ENCODE measurements at places on chromosomes 12 and 14.

DNA sequence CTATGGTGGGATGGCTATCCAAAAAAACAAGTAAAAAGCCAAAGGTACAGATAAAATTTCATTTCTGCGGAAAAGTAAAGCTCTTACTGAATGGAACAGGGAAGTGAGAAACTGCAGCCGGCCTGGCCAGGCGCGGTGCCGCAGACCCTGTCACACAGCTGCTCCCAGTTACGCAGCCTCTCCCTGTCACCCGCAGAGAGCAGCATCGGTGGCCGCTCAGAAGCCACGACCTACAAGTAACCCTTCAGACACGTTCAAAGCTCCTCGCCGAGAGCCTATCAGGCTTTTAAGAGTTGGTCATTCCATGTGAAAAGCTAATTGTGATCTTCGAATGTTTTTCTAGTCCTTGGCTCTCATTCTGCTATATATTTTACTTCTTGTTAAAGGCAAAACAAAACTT, 11.0 kb upstream of the ANKLE2 start:
- DNase-seq: no peak

GRCh38 chr14:87483271-87484260, 509.4 kb downstream of the GALC start:
- DNase-seq: no peak

GRCh38 chr12:62865937-62866336, 69.0 kb downstream of the PPM1H start:
- DNase-seq: no peak

- no peak for DNase-seq
These were observed 12.1 kb upstream of the ALDH2 start for GRCh38 chr12:111754671-111755070.

GRCh38 chr14:30620178-30620577, 1.9 kb upstream of the SCFD1 start:
- peak; percentile 16 for DNase-seq

GRCh38 chr14:53325176-53325806, 172.2 kb upstream of the DDHD1 start:
- no peak for DNase-seq

GRCh38 chr12:62472472-62472871, 5.8 kb downstream of the MON2 start:
- DNase-seq: no peak

DNA sequence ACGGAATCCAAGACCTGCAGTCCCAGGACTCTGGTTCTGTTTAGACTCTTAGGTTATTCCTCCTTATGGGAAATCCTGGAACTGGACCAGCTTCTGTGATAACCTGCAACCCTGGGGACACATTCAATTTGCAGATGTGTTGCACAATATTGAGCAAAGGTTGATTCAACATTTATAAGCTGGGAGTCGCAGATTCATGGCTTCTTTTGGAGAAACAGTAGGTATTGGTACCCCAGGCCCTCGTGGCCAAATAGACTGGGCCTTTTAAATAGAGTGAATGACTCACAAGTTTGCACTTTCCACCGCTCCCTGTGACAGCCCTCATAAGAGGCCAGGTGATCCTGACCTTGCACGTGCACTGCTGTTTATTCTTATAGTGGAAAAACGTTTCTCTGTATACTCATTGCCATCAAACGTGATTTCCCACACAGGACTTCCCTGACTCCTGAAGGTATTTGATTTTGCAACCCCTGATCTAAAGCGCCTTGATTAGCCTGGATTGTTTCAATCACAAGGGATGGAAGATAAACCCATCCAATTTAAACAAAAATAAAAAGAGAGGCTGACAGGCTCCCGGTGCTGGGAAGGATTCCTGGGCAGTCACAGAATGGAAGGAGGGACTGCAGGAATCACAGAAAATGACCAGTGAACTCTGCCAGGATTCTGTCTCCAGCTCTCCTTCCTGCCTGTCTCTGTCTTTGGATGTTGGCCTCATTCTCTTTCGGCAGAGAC, 98.0 kb downstream of the VCPKMT start:
- DNase-seq: no peak

GRCh38 chr14:39396448-39396847, 35.8 kb downstream of the FBXO33 start:
- DNase-seq: no peak

- DNase-seq: no peak
These were observed 33.5 kb downstream of the PTPRO start for GRCh38 chr12:15355766-15356165.

- DNase-seq: peak; percentile 26
These were observed 1.1 kb downstream of the GPHN start for GRCh38 chr14:66508846-66509621.

DNA sequence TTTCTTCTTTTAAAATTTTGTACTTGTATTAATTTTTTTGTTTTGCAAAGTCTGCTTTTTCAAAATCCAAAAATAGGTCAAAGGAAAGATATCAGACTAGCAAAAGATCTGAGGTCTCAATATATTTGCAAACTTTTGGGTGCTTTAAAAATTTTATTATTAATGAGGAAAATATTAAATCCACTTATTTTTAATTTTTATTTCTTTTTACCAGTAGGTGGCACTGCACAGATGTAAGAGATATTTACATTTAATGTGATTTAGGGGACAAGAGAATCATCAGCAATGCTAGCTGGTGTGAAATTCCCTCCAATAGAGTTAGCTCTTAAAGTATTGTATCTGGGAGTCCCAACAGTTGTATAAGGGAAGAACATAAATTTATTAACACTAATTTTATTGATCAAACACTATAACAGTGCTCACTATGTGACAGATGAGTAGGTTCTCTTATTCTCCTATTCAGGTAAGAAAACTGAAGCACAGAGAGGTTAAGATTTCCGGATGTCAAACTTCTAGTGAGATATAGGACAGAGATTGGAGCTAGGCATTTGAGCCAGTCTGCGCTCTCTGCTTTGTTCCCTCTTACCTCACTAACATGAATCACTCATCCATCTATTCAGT, 30.5 kb downstream of the ALX1 start:
- no peak for DNase-seq

GRCh38 chr12:94140556-94140955, 7.8 kb upstream of the PLXNC1 start:
- DNase-seq: peak; percentile 49

DNA sequence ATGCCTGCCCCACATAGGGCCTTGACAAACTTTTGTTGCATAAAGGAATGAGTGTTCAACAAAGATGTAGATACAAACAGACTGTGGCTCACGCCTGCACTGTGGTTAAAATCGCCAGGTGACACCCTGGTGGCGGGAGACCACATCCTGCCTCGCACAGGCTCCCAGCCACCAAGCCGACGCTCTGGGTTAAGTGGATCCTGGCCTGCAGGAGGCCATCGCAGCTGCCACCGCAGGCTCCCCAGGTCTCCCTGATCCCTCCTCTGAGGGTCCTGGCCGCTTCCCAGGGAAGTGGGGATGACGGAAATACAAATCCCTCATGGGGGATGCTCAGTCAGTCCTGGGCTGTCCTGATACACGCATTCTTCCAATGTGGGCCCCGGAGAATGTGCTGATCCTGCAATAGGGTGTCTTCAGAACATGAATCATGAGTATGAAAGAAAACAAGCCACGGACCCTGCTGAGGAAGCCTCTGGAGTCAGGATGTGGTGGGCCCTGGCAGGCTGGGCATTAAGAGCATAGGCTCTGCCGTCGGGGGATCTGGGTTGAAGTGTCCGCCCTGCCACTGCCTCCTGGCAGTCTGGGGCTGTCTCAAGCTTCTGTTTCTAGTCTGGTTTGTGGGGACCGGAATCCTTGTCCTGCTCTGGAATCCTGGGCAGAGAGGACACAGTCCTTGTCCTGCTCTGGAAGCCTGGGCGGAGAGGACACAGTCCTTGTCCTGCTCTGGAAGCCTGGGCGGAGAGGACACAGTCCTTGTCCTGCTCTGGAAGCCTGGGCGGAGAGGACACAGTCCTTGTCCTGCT, 53.5 kb upstream of the BEGAIN start:
- peak; percentile 76 for DNase-seq

- DNase-seq: no peak
These were observed 27.2 kb downstream of the KLC1 start for GRCh38 chr14:103656031-103656755.

GRCh38 chr14:100587763-100588411, 670 bp upstream of the BEGAIN start:
- DNase-seq: no peak

DNA sequence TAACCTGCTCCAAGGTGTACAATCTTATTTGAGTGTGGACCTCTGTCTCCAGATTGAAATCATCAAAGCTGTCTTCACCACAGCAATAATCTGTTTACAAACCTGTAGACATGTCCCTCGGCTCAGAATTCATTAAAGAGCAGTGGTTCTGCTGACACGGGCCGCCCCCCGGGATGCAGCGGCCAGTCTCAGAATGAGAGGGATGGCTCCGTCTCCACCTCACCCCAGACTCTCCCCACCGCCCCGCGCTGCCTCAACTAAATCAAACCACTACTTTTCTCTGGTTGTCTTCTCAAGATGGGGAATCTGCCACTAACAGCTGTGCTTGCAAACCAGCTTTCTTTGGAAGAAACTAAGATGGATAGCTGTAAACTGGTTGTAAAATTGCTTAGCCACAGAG, 56.2 kb downstream of the SLC15A4 start:
- DNase-seq: no peak

DNA sequence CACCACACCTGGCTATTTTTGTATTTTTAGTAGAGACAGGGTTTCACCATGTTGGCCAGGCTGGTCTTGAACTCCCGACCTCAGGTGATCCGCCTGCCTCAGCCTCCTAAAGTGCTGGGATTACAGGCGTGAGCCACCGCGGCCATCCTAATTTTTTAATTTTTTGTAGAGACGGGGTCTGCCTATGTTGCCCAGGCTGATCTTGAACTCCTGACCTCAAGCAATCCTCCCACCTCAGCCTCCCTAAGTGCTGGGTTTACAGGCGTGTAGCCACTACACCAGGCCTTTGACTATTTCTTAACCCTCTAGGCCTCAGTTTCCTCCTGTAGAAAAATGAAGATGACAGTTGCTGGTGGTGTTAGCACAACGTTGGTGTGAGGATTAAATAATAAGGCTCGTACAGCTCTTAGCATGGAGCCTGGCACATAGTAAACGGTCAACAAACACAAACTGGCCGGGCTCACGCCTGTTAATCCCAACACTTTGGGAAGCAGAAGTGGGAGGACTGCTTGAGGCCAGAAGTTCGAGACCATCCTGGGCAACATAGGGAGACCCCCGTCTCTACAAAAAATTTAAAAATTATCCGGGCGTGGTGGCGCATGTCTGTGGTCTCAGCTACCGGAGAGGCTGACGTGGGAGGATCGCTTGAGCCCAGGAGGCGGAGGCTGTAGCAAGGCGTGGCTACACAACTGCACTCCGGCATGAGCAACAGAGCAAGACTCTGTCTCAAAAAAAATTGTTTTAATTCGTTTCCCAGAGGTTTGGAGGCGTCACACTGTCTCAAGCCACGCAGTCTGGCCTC, 979 bp downstream of the DDX54 start:
- no peak for DNase-seq

DNA sequence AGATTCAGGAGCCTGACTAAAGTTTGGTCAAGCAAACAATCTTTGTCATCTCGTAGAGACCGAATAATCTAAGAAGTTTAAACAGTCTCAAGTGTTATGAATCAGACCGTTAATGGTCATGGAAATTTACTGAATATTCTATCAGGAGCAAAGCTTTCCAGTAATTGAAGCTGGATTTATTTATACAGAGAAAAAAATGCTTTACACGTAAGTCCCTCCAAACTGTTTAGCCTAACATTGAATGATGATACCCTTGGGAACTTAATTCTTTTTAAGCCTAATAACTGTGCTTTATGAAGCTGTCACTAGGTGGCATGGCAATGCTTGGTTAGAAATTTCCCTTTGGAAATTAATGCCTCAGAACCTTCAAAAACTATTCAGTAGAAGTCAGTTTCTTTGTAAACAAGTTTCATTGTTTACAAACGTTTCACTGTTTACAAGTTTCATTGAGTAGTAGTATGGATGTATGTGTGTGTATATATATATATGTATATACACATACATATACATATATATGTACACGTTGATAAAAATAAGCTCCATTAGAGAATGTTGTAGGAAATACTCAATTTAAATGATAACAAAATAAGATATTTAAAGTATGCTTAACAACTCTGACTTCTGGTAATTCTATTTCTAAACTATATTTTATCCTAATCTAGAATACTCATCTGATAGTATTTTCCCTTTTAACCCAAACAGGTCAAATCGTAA, 32.1 kb downstream of the DEPDC4 start:
- DNase-seq: peak; percentile 14

DNA sequence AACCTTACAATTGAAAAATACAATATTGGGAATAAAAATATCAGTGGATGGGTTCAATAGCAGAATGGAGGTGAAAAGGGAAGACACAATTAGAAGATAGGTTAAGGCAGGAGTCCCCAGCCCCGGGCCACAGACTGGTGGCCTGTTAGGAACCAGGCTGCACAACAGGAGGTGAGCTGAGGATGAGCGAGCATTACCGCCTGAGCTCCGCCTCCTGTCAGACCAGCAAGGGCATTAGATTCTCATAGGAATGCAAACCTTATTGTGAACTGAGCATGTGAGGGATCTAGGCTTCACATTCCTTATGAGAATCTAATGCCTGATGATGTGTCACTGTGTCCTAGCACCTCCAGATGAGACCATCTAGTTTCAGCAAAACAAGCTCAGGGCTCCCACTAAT, 27.3 kb upstream of the ST8SIA1 start:
- DNase-seq: no peak

DNA sequence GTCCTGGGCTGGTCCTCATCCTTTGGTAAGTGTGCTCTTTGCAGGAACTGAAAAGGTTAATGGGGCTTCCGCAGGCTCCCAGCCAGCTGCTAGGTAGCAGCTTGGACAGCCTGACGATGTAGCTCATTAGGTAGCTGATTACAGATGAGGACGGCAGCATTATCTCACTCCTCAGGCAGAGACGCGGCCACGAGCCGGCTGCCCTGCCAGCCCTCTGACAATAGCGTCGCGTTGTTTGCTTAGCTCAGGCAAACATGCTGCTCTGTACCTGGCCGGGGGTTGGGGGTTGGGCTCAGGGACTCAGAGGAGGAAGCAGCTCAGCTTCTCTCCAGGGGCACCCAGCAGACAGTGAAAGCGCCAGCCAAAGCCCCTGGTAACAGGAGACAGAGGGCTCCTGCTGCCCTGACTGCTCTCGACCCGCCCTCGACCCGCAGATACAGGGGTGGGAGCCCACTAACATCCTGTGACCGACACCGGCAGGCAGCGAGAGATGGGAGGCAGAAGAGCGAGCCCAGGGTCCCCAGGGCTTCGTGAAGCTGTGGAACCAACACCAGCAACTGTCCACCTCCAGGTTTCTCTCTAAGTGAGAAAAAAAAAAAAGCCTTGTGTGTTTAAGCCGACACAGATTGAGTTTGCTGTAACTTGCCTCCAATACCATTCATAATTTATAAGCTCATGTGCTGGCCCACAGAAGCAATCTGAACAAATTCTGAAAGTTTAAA, 53.4 kb upstream of the DLK1 start:
- DNase-seq: no peak

DNA sequence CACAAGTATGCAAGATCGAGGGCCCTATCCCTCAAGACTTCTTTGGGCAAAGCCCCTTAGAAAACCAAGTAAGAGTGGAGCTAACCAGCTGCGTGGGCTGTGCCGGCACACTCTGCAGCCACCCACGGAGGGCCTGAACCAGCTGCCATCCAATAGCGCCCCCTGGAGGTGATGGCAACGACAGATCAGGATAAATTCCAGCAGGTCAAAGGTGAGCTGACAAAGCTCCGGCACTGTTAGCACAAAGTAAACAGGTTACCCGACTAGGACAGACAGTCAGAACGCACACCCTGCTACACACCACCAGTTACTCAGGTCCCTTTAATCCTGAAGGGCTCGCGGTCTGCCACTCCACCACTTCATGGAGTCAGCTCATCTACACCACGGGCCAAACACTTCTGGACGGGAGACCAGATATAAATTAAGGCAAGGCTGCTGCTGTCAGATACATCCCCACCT, 4.9 kb downstream of the ZBTB39 start:
- DNase-seq: peak; percentile 76

GRCh38 chr14:89534902-89535685, 118.1 kb upstream of the FOXN3 start:
- DNase-seq: no peak
